Activated CD4-positive, CD25-positive, alpha-beta regulatory T cell treated with anti-CD3 and anti-CD28 coated beads, Interleukin-2, amount 50 U/mL, for 24 hours (primary cell): ENCODE measurements at places on chromosomes 5 and 9.

- no peak for ATAC-seq
Measured at GRCh38 chr5:61431923-61432620, 100.0 kb downstream of the ZSWIM6 start.

- peak; percentile 47 for ATAC-seq
Measured at GRCh38 chr5:57494104-57495098, 11.8 kb upstream of the ACTBL2 start.

- ATAC-seq, result no peak
Measured at GRCh38 chr9:83431101-83432060, 106.8 kb downstream of the FRMD3 start.

- ATAC-seq, result no peak
Measured at GRCh38 chr9:123860603-123861002, 69.3 kb downstream of the DENND1A start.

- no peak for ATAC-seq
Measured at GRCh38 chr5:122315521-122315920, 3.5 kb downstream of the SNCAIP start.
